Mesenchymal stem cell (in vitro differentiated cells and primary cell): ENCODE measurements at places on chromosomes 11 and 22.
A peak's percentile ranks its signal among the peaks of the same experiment; 100 is the strongest.

DNA sequence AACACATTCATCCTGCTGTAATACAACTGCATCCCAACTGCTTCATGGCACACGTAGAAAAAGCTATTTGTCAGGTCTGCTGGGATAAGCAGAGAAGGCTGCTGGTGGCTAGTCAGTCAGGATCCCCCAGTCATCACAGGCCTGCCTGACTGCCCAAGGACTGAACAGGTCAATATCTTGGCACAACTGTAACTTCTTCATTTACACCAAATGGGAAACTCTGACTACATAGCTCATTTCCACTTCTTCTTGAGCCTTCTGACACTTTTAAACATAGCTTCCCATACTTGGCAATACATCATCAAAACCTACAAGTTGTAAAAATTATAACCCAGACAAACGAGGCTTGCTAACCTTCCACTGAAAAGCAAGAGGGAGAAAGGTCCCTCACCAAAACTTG lies 2.8 kb downstream of the TMEM9B start:
- DNase-seq, result no peak

- no peak for DNase-seq
These were observed 184.8 kb downstream of the DBX1 start for GRCh38 chr11:19975414-19975990.

- no peak for DNase-seq
These were observed 9.0 kb downstream of the SLC43A1 start for GRCh38 chr11:57506522-57506921.

DNA sequence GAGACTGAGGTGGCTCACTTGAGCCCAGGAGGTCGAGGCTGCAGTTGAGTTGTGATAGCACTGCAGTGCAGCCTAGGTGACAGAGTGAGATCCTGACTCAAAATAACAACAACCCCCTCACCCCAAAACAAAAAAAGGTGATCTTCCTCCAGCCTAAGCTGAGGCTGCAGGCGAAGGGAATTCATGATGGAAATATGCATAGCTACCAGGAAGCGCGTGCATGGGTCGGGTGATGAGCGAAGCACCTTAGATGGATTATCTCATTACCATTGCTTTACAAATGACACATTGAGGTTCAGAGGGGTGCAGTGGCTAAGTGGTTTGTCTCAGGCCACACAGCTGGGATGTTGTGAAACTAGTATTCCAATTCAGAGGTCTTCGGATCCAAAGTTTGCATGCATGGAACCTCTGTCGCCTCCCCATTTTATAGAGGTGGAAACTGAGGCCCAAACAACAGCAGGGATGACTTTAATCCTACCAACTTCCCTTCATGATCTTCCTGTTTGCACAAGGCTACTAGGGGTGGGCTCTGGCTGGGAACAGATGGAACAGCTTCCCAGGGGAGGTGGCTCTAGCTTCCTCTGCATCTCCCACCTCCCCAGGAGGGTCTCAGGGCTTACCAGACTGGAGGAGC lies 4.6 kb downstream of the SLC29A2 start:
- DNase-seq, result no peak

- DNase-seq, result no peak
These were observed 70.9 kb downstream of the CCDC34 start for GRCh38 chr11:27291954-27292636.

GRCh38 chr11:73273222-73273895 lies 1.2 kb downstream of the P2RY6 start:
- DNase-seq, result no peak

DNA sequence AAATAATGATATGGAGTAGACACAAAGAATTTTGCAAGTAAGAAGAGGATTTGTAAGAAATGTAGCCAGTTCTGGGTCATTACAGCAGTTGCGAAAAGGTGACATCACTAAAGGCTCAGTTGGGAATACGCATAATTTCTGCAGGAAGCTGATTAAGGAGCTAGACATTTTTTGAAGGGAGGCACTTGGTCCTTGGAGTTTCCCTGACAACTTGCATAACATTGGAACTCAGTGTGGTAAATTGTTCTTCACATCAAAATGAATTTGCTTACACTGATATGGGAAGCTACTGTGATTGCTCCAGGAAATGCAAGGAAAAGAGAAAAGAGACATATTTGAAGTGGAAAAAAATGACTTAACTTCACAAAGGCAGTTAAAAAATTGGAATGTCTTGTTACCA lies 626.1 kb downstream of the NELL1 start:
- DNase-seq, result no peak

DNA sequence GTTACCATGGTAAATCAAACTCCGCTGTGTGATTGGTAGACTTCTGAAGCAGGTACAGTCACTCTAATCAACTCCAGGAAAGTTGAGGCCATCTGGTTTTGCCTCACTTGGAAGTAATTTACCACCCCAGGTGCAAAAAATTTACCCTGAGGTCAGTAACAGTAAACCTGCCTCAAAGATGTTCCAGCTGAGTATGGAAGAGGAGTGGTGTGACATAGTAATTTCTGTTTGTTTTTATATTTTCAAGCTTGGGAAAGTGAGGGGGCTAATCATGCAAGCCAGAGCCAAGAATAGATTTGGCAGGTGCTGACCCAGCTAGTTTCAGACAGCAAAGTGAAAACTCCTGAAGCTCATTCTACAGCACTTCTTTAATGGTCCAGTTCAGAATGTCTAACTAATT lies 691.6 kb downstream of the NTM start:
- peak; percentile 33 for DNase-seq

DNA sequence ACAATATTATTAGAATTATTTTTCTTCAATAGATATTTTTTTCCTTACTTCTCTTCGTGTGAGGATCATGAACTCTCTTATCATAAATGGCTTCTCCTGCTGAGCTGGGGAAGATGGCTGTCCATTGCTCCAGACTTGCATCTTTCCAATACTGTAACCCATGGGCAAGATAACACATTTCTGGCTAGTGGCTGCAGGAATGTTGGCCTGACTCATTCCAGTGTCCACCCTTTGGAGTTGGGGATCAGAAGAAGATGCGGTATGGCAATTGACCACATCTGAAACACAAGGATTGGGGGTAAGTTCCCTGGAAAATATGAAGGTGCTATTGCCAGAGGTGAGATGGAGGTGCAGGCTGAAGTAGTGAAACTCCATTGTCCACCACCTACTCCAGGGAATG lies 92.8 kb downstream of the FAR1 start:
- DNase-seq, result no peak

DNA sequence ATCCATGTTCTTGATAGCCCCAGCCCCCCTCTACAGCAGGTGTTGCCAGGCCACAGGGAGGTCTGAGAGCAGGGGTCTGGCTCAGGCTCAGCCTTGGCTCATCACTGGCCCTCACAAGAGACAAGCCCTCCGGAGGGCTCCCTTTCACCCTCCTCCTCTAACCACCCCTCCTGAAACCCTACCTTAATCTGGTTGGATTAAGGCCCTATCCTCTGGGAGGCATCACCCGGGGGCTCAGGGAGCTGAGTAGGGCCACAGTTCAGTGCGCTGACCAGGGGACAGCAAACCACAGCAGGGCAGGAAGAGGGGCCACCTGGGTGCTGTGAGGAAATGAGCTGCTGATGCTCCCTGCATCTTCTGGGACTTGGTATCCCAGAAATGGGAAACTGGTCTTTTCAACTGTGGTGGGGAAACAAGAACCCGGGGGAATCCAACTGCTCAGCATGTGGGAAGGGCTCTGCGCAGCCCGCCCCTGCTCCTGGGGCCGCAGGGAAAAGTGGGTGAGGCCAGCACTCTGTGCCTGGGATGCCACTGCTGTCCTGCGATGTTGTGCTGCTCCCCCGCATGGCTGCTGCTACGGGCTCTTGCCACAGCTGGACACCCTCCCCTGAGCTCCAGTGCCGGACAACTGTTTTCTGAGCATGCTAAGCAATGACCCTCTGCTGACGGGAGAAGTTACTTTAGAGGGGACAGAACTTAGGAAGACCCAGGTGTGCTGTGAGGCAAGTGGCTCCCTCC lies 17.5 kb downstream of the ADORA2A start:
- no peak for DNase-seq
